Left colon (tissue), 2 donors: ENCODE measurements at places on chromosomes 2 and 18. TPM values are rescaled to one million over a fixed set of nuclear protein-coding genes. Genes with fewer than 3 reads are reported as not detected.

Gene SPP2
- total RNA-seq: not detected

Gene CRACDL
- 14.8 TPM for total RNA-seq

Gene RIT2
- total RNA-seq: not detected

Gene SFT2D3
- 8.5 TPM for total RNA-seq

Gene ANKRD30B
- 0.24 TPM for total RNA-seq

Gene CRYGD
- total RNA-seq: not detected

Gene ERMN
- total RNA-seq: not detected

Gene SANBR
- total RNA-seq: 11.4 TPM

Gene SCYGR5
- not detected for total RNA-seq
